ENCODE measurements at places on chromosomes 12 and 14.

DNA sequence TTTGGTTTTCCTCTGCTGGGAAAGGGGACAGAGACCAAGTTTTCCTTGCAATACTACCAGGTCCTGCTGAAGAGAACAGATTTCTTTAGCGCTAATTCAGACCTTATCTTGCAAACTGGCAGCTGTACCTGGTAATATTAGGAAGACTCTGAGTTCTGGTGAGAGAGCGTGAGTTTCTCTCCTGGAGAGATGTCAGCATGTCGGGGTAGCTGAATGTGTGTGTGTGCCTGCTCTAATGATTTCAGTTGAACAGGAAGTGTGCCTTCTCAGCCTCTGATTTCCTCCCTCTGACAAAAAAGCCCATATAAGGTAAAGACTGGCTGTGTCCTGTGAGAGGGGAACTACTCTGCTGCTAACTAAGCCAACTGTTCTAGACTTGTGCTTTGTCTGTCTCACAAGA lies 10.3 kb upstream of the ERP27 start:
- peak; percentile 49 for DNase-seq

GRCh38 chr14:53186532-53186931 lies 33.4 kb upstream of the DDHD1 start:
- no peak for DNase-seq

GRCh38 chr14:99041820-99042174 lies 230.2 kb downstream of the BCL11B start:
- no peak for DNase-seq

- no peak for DNase-seq
Observed at GRCh38 chr12:93602897-93603668, 30.6 kb downstream of the SOCS2 start.

- no peak for DNase-seq
Observed at GRCh38 chr12:54917001-54917488, 62.7 kb downstream of the MUCL1 start.

GRCh38 chr14:21070083-21070609 lies at the start of gene ARHGEF40:
TSS of gene ARHGEF40 (plus strand) at chr14:21070304. CDS start at chr14:21070397, 93 bp downstream.
- peak; percentile 66 for DNase-seq

GRCh38 chr12:232731-233614 lies 19.0 kb upstream of the SLC6A12 start:
- no peak for DNase-seq

DNA sequence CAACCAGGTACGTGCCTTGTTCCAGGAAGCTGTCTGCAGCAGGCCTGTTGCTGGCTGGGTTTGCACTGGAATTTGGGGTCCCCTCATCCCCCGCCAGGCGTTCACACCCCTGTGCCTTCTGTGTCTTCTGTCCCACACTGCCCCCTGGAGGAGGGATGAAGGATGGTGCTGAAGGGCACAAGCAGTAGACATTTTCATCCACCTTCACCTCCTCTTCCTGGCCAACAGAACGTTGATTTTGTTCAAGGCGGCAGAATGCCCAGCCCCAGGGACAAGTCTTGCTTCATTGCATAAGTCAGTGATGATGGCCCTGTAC lies 122.1 kb downstream of the CALM1 start:
- DNase-seq: no peak

GRCh38 chr12:7137908-7138307 lies 7.7 kb downstream of the CLSTN3 start:
- no peak for DNase-seq

DNA sequence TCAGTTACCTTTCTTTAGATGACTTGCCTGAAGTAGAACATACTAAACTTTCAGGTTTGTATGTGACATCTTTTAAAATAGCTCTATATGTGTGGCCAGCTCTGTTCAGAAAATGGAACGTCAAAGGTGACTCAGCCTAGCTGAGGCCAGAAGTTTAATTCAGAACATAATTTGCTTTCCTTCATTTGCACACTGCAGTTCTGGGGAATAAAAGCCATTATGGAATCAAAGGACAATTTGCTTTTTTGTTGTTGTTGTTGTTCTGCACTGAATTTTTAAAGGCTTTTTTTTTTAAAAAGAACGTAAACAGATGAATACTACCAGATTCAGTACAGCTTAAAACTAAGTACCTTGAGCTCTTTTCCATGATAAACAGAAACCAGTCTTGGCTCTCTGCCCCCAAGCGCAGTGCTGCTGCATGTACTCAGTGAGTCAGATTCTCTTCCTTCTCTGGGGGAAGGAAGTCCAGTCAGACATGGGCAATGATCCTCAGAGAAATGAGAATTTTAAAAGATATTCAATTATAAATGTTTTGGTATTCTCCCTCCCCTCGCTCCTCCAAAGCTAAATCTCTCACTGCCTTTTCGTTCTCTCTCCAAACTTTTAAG lies 644.2 kb downstream of the NOVA1 start:
- peak; percentile 66 for DNase-seq

GRCh38 chr14:37707716-37708115 lies 112.3 kb downstream of the TTC6 start:
- DNase-seq: no peak

- no peak for DNase-seq
Observed at GRCh38 chr14:77119851-77120250, 21.7 kb downstream of the ZDHHC22 start.

- DNase-seq: peak; percentile 36
Observed at GRCh38 chr14:100078997-100079725, 13.9 kb downstream of the EVL start.

DNA sequence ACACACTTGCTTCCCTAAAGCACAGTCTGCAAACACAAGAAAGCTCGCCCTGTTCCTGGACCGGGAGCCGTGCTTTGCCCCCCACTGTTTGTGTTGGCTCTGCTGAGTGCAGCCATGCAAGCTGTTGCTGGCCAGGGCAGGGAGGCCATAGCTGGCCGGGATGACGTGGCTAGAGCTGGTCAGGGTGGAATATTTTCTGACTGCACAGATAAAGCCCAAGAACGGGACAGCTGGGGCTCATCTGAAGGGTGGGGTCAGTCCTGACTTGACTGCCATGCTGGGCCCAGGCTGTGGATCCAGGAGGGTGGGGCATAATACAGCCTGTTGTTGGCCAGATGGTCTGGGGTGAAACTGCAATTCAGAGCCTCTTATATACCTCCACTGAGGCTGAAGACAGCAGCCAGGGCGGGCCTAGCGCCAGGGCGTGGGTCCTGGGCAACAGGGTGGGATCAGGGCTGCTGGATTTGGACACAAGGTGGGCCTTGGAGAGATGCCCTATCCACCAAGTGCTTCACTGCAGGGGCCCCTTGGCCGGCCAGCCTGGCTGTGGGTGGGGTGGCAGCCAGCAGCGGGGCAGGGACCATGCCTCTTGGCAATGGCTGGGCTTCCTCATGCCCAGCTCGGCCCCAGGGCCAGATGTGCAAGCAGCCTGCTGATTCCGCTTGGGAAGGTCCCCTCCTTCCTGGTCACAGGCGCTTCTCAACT lies 14.8 kb downstream of the KMT5A start:
- no peak for DNase-seq

- no peak for DNase-seq
Observed at GRCh38 chr14:76320975-76321374, 55.0 kb upstream of the ESRRB start.

GRCh38 chr12:75337905-75338304 lies 3.4 kb downstream of the GLIPR1L1 start:
- no peak for DNase-seq

DNA sequence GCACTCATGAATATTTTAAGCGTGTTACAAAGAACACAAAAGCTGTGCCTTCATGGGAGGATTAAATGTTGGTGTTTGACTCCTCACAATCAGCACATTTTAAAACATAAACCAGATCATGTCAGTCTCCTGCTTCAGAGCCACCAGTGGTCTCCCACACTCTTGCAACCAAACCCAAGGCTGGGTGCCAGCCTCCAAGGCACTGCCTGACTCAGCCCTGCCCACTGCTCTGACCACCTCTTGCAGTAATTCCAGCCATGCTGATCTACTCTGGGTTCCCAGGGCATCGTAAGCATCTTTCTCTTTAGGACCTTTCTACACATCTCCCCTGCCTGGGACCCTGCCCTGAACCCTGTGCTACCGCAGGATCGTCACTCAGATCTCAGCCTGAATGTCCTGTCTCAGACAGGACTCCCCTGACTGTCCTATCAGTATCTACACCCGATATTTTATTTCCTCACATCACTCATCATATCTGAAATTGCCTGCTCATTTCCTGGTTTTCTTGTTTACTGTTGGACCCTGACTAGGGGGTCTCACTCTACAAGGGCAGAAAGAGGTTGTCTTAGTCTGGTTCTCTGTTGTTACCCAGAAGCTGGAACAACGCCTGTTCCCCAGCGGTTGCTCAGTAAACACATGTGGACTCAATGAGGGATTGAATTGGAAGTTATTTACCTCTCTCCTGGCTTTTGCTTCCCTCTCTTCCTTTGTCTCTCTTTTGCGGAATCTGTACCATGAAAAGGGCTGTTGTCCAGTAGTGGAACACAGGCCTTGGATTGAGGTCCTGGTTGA lies 449.8 kb downstream of the RAD51B start:
- DNase-seq: no peak

GRCh38 chr12:6444031-6444430 lies 724 bp upstream of the CD27 start:
- no peak for DNase-seq

GRCh38 chr14:50222055-50222613 lies 9.2 kb downstream of the SOS2 start:
- DNase-seq: no peak

DNA sequence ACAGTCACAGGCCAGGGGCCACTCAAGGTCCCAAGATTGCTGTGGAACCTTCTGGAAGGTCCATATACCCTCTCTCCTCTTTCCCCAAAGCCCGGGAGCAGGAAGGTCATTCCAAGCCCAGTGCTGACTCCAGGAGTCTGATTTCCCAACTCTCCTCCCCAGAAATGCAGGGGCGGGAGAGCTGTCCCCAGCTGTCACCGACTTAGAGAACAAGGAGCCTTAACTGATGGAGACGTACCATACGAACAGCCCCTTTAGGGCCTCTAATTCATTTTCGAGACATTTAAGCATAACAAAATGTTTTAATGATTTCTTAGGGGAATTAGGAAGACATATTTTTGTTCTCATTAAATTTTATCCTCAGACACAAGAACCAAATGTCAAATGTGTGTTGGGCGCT lies 99.2 kb downstream of the PHETA1 start:
- DNase-seq: no peak

DNA sequence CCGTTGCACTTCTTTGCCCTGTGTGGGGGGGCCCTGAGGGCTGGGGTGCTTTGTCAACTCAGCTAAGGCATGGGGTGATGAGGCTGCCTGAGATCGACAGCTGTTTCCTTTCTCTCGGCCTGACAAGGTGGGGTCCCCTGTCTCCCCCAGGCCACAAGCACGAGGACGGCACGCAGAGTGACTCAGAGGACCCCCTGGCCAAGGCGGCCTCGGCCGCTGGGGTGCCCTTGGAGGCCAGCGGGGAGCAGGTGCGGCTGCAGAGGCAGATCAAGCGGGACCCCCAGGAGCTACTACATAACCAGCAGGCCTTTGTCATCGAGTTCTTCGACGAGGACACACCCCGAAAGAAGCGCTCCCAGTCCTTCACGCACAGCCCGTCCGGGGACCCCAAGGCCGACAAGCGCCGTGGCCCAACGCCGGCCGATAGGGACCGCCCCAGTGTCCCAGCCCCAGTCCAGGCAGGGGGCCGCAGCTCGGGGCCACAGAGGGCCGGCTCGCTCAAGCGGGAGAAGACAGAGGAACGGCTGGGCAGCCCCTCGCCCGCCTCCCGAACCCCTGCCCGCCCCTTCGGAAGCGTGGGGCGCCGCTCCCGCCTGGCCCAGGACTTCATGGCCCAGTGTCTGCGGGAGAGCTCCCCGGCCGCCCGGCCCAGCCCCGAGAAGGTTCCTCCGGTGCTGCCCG lies 18.8 kb downstream of the CEP170B start:
- DNase-seq: no peak

- DNase-seq: no peak
Observed at GRCh38 chr12:46958599-46959290, 120.7 kb upstream of the PCED1B start.

DNA sequence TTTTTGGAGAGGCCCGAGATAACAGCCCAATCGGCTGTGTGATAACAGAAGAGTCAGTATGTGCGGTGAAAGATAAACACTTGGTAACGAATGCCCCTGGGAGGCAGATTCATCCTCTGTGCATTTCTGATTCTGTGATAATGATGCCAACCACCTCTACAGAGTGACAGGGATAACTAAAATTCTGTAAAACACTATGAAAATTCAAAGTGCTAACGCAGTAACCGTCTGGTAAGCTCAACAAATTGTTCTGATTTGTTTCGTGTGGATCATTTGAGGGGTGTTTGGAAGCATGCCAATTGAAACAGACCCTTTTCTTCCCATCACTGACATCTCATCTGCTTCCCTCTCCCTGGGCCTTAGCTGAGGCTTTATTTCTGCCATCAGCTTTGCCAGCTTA lies 76.3 kb downstream of the ESR2 start:
- DNase-seq: no peak

GRCh38 chr12:22797701-22798100 lies 172.7 kb downstream of the ETNK1 start:
- DNase-seq: no peak

DNA sequence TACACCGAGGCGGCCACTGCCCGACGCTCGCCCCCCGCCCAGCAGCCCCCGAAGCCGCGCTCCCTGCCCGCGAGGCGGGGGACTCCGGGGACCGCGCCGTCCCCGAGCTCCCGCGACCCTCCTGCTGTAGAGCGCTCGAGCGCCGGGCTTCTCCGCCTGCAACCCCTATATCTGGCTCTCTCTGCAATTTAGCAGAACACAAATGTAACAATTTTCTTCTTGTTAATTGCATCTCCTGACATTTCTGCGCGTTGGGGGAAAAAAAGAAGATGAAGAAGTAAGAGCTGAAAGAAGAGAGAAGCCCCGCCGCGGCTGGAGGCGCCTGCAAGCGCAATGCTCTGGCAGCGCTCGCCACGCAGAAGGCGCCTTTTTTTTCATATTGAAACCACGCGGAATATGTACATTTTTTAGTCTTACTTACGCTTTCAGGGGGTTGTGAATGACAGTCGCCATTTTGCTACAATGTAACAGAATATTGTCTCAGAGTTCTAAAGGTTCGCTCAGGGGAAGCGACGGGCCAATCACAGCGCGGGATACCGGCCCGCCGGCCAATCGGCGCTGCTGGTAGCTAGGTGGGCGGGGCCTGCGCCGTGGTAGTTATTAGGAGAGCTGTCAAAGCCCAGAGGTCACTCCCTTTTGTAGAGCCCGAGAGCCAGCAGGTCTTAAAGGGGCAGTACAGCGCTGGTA lies at the start of gene DPF3:
Gene DPF3, minus strand, starts transcription at position 466 of the 687 bp plus-strand sequence. Its CDS starts 13 bp downstream, at position 453.
- DNase-seq: peak; percentile 93

DNA sequence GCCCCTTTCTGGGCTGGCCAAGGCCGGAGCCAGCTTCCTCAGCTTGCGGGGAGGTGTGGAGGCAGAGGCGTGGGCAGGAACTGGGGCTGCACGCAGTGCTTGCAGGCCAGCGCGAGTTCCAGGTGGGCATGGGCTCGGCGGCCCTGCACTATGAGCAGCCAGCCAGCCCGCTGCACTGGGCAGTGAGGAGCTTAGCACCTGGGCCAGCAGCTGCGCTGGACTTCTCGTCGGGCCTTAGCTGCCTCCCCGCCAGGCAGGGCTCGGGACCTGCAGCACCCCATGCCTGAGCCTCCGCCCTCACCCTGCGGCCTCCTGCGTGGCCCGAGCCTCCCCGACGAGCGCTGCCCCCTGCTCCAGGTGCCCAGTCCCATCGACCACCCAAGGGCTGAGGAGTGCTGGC lies 42.0 kb downstream of the TMTC2 start:
- no peak for DNase-seq

Data from muscle of arm (tissue), 14 donors.